ENCODE measurements at places on chromosomes 3 and 15.
A peak's percentile ranks its signal among the peaks of the same experiment; 100 is the strongest.

GRCh38 chr15:84785053-84785452, 32.1 kb upstream of the ALPK3 start:
- no peak for DNase-seq

DNA sequence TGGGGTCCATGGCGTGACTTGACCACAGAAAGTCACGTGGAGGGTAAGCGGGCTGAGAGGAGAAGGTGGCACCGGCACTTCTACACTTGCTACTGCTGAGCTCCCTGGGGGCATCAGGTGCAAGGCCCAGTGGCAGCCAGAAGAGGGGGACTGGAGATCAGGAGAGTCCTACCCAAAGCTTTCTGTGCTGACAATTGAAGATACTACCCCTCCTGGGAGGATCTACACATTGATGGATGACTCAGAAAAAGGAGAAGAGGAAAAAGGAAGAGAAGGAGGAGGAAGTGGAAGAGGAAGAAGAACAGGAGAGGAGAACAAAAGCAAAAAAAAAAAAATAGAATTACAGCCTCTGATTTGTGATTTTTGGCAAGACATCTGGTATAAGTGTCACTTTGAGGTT, 41.2 kb downstream of the MYO5C start:
- no peak for DNase-seq

DNA sequence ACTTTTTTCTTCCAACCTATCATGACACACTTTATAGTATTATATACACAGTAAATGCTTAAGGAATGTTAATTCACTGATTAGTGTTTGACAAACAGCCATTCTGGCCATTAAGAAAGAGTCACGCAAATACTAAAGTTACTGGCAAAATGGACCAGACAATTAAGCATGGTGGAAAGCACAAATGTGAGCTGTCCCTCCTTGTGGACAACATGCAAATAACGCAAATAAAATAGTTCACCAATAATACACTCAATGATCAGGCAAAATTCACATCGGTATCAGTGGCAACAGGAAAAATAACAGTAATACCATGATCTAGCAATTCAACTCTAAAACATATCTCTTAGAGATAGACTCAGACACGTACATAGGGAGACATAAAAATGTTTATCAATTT, 71.7 kb downstream of the NEDD4 start:
- no peak for DNase-seq

GRCh38 chr15:93649691-93650235, 560.8 kb upstream of the RGMA start:
- DNase-seq: no peak

GRCh38 chr15:28888900-28889299, 3.1 kb downstream of the APBA2 start:
- DNase-seq: no peak

- DNase-seq: no peak
Observed at GRCh38 chr3:132255041-132255745, 62.0 kb upstream of the ACP3 start.

GRCh38 chr3:73072634-73073033, 11.2 kb downstream of the EBLN2 start:
- no peak for DNase-seq

DNA sequence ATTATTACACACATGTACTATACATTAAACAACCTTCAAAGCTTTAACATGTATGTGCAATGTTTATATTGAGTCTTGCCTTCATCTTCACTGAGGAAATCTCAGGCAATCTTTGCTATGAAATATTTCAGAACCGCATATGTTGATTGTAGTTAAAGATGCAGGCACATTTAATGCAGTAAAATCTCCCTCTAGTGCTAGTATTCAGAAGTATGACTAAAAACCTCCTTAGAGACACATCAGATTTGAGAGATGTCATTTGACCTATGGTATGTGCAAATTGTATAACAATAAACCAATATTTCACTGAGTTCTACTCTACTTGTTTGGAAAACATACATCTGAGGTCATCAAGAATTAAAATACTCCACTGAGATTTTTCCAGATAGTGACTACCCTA, 123.8 kb upstream of the C15orf61 start:
- DNase-seq: no peak

DNA sequence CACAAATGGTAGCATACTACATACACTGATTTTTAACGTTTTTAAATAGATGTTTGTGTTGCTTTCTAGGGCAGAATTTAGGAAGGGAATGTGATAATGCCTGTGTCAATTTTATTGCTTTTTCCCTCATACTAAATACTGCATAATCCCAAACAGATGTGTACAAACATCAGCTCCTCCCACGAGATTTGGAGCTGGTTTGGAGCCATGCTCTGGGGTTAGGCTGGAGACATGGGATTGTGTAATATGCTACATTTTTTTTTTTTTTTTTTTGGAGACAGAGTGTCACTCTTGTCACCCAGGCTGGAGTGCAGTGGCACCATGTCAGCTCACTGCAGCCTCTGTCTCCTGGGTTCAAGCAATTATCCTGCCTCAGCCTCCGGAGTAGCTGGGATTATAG, 80.1 kb downstream of the EBLN2 start:
- DNase-seq: no peak

- no peak for DNase-seq
Observed at GRCh38 chr3:117054556-117054955, 345.0 kb downstream of the TUSC7 start.

- DNase-seq: no peak
Observed at GRCh38 chr3:183880121-183880520, 4.6 kb downstream of the PARL start.

DNA sequence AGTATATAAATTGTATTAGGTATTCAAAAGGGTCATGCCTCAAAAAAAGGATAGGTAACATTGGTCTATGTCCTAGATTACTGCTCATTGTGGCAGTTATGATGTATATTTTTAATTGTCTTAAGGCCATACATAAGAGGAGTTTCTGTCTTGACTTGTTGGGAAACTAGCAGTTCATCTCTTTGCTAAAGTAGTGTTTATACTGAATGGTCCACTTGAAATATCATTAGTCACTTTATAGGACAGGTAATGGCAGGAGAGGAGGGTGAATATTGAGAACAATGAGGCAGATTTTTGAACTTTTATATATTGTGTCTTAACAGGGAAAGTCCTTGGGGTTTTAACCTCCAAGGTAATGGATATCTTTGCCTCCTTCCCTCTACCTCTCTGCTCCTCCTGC, 58.4 kb downstream of the TP63 start:
- DNase-seq: no peak

- DNase-seq: peak; percentile 32
Observed at GRCh38 chr3:50242851-50243542, 7.0 kb downstream of the GNAI2 start.

GRCh38 chr3:110067527-110067926, 730.2 kb upstream of the DPPA4 start:
- no peak for DNase-seq

DNA sequence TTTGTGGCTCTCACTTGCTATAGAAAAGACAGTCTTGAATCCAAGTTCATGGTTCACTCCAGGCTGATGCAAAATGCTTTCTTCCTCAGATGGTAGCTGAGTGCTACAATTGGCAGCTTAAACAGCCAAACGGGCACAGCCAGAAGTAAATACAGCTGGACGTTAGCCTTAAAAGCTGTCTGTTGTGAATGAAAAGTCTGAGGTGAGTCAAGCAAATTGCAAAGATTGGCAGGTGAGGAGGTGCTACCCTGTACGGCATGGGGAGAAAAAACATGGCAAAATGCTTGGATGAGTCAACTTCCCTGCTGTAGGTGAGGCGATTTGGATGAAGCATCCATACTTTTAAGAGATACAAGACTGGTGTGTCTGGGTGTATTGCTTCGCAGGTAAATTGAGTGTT, 40.5 kb downstream of the IL5RA start:
- DNase-seq: no peak

DNA sequence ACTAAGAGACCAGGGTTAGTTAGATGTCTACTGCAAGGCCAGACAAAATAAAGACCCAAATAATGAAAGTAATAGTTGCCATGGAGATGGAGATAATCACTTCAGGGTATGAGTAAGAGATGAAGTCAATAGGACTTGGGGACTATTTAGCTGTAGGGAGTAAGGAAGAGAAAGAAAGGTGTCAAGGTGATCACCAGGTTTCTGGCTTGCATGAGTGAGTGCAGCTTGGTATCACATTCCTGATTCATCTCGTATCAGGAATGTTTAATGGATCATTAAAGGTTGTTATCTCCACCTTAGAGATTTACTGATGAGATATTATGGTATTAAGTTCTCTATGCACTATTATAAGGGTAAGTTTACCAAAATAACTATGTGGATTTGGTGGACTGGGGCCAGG, 357.4 kb upstream of the ATP11B start:
- no peak for DNase-seq

DNA sequence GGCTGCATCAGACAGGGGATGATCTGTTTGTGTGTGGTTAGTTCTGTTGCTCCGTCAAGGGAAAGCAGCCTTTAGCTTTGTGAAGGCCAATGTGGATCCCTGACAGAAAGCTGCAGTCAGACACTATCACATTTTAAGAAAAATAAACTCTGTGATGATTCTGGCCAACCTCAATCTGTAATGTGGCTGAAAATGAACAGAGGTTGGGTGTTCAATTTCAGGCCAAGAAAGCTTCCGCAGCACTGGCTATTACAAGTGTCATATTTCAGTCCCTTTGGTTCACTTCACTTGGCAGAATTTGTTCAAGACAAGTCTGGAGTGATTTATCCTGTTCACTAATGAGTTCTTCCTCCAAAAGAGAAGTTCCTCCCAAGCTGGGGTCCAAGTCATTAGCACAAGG, 571.8 kb upstream of the IL12A start:
- no peak for DNase-seq

GRCh38 chr15:73910522-73911303, 15.5 kb upstream of the LOXL1 start:
- no peak for DNase-seq

All from activated T-cell treated with anti-CD3 and anti-CD28 coated beads, Interleukin-2, amount 50 U/mL, for 4 hours (primary cell).